DMS153 (cell line): ENCODE measurements at places on chromosomes 6 and 20.

DNA sequence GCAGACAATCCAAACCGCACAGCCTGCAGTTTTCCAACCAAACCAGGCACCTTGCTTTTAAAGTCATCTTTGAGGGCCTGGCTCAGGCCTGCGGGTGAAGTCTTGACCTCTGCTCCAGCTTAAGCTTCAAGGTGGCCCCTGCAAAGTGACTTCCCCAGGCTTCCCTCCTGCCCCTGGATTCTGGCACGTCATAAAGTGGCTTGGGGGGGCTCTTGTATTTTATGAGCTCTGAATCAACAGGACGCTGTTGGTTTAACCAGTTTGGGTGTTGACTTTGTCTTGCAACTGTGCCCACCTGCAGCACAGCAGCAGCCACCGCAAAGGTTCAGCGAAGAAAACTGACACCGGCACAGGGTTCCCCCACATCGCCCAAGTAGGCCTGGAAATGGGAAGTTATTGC lies 81.2 kb downstream of the NFATC2 start:
- DNase-seq, result no peak

DNA sequence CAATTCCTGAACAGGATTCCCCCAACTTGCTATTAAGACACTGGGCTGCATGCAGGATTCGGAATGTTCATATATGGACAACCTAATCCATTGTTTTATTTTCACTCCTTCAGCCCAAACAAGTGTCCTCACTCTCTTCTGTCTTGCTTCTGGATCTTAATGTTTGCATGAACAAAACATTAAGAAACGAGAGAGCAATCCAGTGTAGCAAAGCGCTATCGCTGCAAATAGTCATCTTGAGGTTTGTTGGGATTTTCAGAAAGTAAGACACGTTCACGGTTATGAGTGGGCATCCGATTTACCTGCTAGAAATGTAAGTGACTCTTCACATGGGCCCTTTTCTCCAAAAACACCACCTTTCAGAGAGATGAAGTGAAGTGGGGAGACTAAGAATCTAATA lies 156.4 kb downstream of the MBOAT1 start:
- DNase-seq, result no peak

DNA sequence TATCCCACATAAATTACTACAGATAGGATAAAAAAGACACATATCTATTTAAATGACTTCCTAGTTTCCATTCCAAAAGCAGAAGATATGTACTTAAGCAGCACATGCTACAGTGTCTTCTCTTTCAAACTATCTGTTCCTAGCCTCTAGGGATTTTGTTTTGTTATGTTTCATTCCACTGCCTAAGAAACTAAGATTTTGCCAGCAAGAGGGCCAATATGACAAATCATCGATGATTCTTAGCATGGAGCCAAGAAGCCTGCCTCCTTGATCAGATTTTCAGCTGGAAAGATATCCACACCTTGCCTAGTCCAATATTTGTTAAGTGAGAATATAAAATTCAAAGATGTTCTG lies 7.0 kb downstream of the SNX5 start:
- no peak for DNase-seq

DNA sequence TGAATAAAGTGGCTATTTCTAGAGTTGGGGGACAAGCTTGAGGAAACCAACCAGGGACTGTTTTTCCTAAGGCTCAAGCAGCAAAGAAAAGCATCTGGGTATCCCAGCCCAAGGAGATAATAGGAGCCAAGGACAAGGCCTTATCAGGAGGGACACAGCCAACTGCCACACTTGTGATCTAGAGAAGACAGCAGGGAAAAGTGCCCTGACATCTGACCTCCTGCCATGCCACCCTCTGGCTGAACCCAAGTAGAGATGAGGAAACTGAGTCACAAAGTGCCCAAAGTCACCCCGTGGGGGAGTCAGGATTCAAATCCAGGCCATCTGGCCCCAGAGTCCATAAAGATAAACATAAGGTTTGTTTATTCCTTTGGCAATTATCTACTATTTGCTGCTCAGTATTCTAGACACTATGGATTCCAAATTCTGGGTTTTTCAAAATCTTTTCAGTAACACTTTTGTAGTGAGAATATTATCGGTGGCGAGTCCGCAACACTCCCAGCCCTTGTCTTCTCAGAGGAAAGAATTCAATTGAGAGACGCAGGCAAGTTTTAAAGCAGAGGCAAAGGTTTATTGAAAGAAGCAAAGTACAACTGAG lies 3.5 kb upstream of the LBP start:
- no peak for DNase-seq

DNA sequence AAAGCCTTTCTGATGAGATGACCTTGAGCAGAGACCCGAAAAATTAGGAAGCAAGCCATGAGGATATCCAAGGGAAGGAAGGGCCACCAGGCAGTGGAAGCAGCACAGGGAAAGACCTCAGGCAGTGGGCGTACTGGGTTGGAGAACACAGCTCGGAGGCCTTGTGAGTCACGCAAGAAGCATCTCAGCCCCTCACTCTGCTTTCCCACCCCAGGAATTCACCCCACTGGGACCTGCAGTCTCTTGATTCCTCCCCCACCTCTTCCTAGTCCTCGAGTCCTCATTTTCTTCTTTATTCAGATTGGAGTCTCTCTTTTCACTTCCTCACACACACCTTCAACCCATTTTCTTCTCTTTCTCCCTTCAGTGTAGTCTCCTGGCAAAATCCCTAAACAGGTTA lies 27.0 kb downstream of the RPRD1B start:
- DNase-seq, result no peak

GRCh38 chr6:149477544-149477943 lies 7.3 kb downstream of the ZC3H12D start:
- DNase-seq, result no peak

GRCh38 chr6:11042025-11042749 lies 1.9 kb downstream of the ELOVL2 start:
- DNase-seq, result no peak

DNA sequence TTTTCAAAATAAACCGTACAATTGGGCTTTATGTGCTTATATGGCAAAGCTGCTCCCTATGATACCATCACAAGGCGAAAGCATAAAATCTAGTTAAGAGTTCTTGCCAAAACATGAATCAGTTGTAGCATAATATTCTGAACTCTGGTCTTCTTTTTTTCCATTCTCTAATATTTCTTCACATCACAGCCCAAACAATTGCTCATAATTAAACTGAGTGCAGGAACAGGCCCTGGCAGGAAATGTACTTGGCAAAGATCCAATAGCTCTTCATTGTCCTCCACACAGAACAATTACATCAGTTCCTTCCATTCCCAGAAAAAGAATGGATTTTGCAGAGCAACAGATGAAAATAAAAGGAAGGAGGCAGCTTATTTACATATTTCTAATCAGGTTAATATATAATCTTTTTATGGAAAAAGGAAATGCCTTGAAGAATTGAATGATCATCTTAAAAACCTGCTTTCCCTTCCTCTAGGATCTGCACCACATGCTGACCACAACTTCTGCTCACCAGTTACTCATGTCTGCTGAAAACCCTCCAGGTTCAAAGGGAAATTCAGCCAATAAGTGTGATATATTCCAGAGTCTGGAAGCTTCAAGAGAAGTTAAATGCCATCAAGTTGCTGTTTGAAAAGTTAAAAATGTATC lies 123.3 kb upstream of the COL21A1 start:
- peak; percentile 85 for DNase-seq

DNA sequence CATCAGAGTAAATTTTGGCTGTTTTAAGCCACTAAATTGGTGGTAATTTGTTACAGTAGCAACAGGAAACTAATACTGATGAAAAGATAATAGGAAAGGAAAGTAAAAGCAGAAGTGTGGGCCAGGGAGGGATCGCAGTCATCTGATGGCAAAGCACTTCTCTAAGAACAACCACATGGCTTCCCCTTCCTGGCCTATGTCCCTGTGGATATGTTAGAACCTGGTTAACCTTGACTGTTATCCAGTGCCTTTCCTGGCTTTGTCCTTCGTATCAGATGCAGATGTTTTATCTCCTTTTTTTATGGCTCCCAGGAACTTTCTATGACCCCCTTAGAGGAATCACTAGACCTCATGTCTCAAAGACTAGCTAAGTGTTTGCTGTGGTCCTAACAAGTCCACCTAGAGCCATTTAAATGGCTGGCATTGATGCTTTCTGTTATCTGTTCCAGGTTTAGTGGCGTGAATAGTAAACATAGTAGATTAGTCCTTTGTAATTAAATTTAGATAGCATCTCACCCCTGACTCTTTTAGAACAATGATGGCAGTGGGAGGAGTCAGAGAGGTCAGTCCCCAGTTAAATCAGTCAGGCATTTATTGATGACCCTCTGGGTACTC lies 79.2 kb upstream of the PHACTR2 start:
- DNase-seq, result no peak

GRCh38 chr6:106510090-106510970 lies 119.0 kb downstream of the RTN4IP1 start:
- DNase-seq, result peak; percentile 55

- DNase-seq, result no peak
Observed at GRCh38 chr6:15368186-15368585, 122.3 kb downstream of the JARID2 start.

GRCh38 chr6:142409794-142410193 lies 108.0 kb downstream of the ADGRG6 start:
- no peak for DNase-seq

GRCh38 chr6:28218312-28219248 lies 6.5 kb upstream of the ZSCAN9 start:
- DNase-seq, result peak; percentile 54

- no peak for DNase-seq
Observed at GRCh38 chr6:39054577-39055142, 6.1 kb downstream of the GLP1R start.

DNA sequence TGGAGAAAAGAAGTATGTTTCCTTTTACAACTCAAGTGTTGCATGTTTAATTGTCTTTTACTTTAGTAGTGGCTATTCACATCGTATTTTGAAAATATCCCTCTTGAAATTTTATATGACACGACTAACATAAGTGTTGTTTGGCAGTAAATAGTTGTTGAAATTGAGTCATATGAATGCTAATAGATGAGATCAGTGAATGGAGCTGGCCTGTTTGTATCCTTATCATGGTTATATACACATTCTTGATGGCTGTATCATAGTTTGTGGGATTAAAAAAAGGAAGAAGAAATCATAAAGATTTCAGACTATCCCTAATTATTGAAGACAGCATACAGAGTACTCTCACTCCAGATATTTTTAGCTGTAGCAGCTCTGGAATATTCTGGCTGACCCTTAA lies 8.2 kb upstream of the RAE1 start:
- no peak for DNase-seq

GRCh38 chr20:45359406-45360148 lies 3.4 kb upstream of the SYS1 start:
- no peak for DNase-seq

- no peak for DNase-seq
Observed at GRCh38 chr20:845941-846893, 12.7 kb downstream of the FAM110A start.

GRCh38 chr20:19071446-19071725 lies 141.1 kb upstream of the SLC24A3 start:
- DNase-seq, result no peak

- DNase-seq, result no peak
Observed at GRCh38 chr20:63090682-63091571, 84.2 kb upstream of the BHLHE23 start.

DNA sequence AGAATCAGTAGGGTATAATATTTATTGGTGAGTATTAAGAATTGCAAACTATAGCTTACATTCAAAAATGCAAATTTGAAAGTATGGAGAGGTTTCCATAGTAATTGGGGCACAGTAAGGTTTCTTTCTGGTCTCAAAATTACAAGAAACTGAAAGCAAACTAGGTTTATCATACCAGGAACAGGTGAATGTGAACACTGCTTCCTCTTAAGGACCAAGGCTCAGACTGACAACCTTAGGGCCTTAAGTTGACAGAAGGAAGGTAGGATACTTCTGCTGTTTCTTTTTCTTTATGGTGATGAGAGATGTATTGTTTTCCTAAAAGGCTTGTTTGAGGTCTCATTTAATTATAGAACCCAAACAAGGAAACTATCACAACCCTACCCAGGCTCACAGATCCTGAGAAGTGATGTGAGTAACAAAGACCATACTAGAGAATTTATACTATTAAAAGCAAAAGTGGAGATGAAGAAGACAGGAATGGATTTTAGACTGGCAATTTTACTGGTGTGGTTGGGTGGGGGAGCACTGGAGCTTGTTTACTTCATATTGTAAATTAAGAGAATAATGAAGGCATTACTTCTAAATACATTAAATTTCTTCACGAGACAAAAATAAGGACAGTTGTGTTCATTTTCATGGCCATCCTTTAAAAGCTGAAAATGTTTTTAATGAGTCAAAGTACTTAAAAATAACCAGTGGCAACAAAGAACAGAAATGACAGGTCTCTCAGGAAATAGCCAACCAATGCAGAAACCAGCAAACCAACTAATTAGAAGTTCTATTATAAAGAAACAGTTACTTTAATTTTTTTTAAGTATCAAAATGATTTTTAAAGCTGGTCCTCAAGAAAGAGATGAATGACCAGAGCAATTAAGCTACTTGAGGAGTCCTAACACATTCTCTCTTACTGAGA lies 21.3 kb downstream of the STAU1 start:
- DNase-seq, result no peak

- DNase-seq, result no peak
Observed at GRCh38 chr6:42963855-42964605, 3.5 kb downstream of the GNMT start.

- DNase-seq, result no peak
Observed at GRCh38 chr6:161682982-161683381, 409.1 kb upstream of the AGPAT4 start.

- DNase-seq, result no peak
Observed at GRCh38 chr6:7762760-7763159, 36.9 kb downstream of the BMP6 start.

GRCh38 chr6:90386399-90387382 lies 90.0 kb upstream of the BACH2 start:
- no peak for DNase-seq

DNA sequence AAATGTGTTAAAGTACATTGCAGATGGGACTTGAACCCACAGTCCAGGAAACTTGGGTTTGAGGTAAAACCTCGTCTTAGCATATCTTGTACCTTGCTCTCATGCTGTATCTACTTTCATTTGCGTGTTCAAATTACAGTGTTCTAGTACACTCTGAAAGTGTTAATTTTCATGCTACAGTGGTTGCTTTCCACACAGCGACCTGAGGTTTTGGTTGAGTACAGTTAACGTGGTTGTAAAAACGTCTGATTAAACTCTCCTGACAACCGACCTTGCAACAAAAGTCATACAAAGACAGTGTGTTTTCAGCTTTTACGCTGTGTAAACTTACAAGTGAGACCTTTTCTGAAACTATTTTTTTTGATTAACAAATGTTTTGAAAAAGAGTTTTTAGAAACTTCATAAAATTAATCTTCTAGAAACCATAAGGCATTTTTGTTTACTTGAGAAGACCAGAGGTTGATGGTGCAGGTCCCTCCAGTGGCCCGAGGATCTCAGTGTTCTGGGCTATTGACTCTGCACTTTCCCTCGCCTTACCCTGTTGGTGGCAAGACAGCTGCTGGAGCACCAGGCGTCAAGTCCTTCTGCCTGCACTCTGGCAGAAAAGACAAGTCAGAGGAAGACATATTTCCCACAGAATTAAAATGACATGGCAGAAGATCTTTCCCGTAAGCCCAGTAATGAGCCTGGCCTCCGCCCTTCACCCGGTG lies 334.0 kb downstream of the THBS2 start:
- no peak for DNase-seq
